ENCODE measurements at places on chromosomes 13 and 19.

- DNase-seq, result no peak
Measured at GRCh38 chr13:98847780-98848179, 95.3 kb upstream of the SLC15A1 start.

DNA sequence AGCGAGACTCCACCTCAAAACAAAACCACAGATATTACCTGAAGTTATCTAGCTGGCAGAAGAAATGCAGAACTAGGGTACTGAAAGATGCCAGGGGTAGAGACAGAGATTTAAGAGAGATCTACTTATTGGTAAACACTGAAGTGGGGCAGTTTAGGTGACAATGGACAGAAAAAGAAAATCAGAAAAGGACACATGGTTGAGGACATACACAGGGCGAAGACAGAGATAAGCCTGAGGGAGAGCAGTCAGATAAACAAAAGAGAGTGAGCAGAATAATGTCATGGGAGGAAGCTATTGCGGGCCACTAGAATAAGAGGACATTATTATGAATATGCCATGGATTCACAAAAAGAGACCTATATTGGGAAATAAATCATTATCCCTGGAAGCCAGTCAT lies 3.3 kb downstream of the NEK5 start:
- DNase-seq, result no peak

DNA sequence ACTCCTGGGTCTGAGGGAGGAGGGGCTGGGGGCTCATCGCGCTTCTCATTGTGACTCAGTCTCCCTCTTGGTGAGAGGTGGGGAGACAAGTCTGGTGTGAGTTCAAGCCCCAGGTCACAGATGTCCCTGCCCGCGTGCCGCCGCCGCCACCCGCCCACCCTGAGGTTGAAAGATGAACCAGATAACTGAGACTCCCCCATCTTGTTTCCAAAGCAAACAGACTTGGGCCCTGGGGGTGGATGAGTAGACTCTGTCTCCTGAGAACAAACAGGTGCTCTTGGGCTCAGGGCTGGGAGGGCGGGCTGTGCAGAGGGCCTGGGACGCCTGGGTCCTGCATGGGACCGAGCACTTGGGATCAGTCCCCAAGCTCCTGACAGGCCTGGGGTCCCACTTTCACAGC lies 567 bp downstream of the SBK2 start:
- DNase-seq, result no peak

- DNase-seq, result no peak
Measured at GRCh38 chr19:34482380-34483250, 1.1 kb downstream of the WTIP start.

DNA sequence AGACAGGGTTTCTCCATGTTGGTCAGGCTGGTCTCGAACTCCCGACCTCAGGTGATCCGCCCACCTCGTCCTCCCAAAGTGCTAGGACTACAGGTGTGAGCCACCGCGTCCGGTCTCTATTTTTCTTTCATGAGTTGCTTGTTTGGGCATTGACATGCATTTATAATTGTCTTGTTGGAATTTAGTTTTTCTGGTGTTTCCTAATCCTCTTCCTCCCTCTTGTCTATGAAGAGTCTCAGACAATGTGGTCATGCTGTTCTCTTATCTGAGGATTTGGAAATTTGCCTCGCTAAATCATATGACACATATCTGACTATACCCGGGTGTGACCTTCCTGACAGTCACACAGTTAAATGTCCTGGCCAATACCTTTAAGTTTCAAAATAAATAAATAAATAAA lies 7.4 kb upstream of the CEACAM18 start:
- no peak for DNase-seq

DNA sequence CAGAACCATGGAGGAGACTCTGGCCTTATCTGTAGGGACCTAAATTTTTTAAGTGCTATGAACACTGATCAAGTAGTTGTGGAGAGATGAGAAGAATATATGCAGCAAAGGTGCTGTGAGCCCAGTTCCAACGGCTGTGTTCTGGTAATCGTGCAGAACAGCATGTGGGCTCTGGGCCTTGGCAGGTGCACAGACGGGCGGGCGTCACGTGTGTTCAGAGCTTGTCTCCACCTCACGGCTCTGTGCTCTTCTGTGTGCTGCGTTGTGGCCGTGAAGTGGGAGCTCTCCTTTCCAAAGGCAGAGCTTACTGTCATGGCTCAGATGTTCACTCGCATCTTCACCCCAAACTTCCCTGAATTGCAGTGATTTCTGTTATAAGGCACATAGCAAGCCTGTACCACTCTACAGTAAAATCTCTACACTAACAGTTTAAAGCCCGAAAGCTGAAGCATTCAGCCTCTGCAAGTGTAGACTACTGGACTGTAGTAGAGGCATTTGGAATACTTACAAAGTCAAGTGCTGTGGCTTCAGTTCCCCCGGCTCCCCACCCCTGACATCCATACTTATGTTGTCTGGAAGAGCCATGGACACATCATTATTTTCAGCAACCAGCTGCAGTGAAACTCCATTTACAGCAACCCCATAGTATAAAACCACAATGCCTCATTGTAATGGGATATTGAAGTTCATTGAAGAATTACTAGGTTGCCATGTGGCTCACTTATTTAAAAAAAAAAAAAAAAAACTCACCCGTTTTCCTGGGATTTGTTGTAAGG lies 27.5 kb upstream of the TEX29 start:
- DNase-seq, result no peak

DNA sequence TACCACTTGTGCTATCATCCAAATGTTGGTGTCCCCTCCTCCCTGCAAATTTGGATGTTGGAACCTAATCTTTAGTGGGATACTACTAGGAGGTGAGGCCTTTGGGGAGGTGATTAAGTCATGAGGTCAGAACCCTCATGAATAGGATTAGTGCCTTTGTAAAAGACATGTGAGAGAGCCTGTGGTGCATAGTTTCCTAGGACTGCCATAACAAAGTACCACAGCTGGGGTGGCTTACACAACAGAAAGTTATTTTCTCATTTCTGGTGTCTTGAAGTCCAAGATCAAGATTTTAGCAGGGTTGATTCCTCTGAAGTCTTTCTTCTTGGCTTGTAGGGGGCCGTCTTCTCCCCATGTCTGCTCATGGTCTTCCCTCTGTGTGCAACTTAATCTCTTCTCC lies 562.6 kb upstream of the ARGLU1 start:
- no peak for DNase-seq

DNA sequence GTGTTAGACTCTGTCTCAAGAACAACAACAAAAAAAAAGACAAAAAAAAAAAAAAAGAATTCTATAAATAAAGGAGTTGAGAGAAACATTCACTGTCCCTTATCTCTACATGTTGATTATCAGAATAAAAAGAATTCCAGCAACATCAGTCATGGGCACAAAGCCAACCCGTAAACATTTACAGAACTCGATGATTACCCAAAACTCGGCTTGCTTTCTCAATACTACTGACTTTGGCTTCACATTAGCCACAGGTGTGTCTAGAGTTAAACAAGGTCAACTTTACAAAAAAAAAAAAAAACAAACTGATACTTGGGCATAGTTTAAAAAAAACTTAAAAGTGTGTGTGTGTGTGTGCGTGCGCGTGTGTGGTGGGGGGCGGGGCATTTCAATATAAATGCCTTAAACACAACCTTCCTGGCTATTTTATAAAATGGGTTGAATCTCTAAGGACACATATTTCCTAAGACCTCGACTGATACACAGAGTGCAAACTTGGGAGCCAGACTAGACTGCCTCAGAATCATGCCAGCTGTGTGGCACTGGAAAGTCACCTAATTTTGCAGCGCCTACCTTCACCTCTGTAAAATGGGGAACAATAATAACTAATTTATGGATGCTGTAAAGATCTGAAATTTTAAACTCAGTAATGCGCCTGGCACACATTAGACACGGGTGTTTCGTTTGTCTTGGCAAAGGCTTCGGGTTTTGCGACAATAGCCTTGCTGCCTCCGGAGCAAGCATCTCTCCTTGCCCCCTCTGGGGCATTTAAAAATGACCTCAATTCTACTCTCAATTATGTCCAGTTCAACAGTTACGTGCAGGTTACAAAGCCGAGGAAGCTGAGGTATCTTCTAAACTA lies 922 bp downstream of the EBPL start:
- no peak for DNase-seq

DNA sequence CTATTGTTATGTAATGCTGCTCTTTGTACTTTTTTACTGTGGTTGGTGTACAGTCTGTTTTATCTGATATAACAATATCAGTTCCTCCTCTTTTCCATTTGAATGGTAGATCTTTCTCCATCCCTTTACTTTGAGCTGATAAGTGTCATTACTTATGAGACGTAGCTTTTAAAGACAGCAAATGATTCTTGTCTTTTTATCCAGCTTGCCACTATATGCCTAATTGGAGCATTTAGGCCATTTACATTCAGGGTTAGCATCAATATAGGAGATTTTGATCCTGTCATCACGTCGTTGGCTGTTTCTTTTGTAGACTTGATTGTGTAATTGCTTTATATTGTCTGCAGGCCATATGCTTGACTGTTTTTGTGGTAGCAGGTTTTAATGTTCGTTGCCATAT lies 894.2 kb upstream of the ATXN8OS start:
- DNase-seq, result no peak

- no peak for DNase-seq
Measured at GRCh38 chr13:107020393-107020792, 452.5 kb upstream of the ARGLU1 start.

DNA sequence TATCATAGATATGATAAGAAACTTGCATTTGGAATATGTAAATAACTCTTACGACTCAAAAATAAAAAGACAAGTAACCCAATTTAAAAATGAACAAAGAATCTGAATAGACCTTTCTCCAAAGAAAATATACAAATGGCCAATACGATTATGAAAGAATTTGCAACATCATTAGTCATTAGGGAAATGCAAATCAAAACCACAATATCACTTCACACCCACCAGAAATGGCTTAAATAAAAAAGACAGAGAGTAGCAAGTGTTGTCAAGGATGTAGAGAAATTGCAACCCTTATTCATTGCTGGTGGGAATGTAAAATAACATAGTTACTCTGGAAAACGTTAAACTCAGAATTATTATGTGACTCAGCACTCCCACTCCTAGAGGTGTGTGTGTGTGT lies 226.6 kb upstream of the MAB21L1 start:
- no peak for DNase-seq

DNA sequence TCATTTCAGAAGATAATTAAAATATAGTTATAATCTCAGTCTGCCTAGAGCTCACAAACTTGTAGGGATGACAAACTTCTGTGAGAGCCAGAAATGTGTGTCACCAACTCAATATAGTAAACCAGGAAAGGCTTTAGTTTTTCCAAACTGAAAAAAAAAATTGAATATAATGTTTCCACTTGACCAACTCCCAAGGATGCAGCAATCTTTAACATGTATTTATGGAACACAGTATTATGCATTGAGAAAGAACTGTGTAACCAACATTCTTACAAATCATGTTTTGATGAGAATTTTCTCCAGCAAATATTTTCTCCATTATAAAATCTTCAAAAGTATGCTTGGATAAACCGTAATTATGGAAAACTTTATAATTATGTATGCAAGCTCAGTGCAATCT lies 50.1 kb upstream of the KLF12 start:
- no peak for DNase-seq

GRCh38 chr13:102291587-102292218 lies 110.1 kb downstream of the FGF14 start:
- no peak for DNase-seq

GRCh38 chr19:30924670-30925069 lies 424.6 kb downstream of the TSHZ3 start:
- no peak for DNase-seq

DNA sequence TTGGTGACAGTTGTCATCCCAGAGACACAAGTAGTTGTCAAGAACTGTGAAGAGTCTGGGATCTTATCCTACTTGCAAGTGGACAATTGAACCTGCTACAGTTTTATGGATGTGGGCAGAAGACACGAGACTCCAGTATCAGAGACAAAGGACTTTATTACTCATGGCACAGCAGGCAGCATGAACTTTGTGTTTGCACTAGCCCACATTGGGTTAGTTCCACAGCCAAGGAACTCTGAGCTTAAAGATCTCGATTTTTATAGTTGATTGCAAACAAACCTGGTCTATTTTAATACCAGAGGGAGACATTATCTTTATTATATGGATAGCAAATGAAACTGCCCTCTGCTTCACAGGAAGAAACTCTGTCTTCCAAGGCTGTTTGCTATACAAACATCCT lies 16.0 kb upstream of the TPM4 start:
- DNase-seq, result no peak

- no peak for DNase-seq
Measured at GRCh38 chr19:48784527-48784926, 26.3 kb downstream of the BCAT2 start.

GRCh38 chr13:45592758-45593157 lies 22.8 kb downstream of the ERICH6B start:
- no peak for DNase-seq

- DNase-seq, result no peak
Measured at GRCh38 chr13:73767191-73767741, 366.9 kb downstream of the KLF12 start.

- no peak for DNase-seq
Measured at GRCh38 chr19:55492362-55492944, 4.2 kb downstream of the SSC5D start.

DNA sequence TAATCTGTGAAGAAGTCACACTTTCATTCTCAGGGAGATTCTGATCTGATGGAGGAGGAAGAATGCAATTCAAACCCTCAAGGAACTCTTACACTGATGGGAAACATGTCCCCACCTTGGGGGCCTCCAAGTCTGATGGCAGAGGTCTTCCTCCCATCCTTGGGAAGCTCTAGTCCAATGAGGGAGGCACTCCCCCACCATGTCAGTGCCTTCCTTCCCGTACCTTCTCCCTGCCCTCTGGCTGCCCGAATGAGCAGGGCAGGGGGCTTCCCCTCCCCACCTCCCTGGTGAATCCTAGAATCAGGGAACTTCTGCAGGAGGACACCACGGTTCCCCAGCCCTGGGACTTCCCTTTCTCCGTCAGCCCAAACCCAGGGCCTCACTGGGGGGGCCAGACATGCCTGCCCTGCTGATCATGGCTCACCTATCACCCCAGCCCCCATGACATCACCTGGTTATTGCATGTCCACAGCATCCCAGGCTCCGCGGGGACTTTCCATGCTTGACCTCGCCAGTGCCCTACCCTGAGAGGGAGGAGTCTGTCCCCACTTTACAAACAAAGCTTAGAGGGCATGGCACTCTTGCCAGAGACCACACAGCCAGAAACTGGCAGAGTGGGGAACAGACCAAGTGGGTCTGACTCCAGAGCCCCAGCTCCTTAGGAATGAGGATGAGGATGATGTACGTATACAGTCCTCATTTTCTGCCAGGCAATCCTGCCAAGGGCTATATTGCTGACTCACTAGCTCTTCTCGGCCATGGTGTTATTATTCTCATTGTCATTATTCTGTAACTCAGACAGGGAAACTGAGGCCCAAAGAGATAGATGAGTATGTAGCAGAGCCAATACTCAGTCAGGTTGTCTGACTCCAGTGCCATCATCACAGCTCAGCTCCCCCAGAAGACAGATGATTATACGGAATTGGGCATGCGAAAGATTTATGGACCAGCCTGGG lies 9.6 kb upstream of the BCL3 start:
- DNase-seq, result no peak

GRCh38 chr19:17266589-17266974 lies 661 bp upstream of the BABAM1 start:
- DNase-seq, result no peak
